ENCODE measurements at places on chromosomes 2 and 18. TPM values are rescaled to one million over a fixed set of nuclear protein-coding genes. Genes with fewer than 3 reads are reported as not detected.

FHOD3 gene
- not detected for total RNA-seq

GRCh38 chr18:56052202-56052601, 464.2 kb upstream of the TCF4 start:
- H3K36me3 ChIP-seq, result no peaks in the 10 kb centered on the region
- H3K27me3 ChIP-seq, result no peaks in the 10 kb centered on the region
- no peak overlapping the region for H3K4me3 ChIP-seq
- no peaks in the 10 kb centered on the region for H3K4me1 ChIP-seq

- H3K36me3 ChIP-seq, result no peaks in the 10 kb centered on the region
- DNase-seq, result no peak
- H3K4me1 ChIP-seq, result no peaks in the 10 kb centered on the region
- H3K27ac ChIP-seq, result no peak overlapping the region
Observed at GRCh38 chr2:192412394-192412793, 217.7 kb upstream of the TMEFF2 start.

- DNase-seq, result no peak
- H3K4me1 ChIP-seq, result peaks cover 54% of the 10 kb centered on the region
- peak overlapping the region; percentile 7 for H3K27ac ChIP-seq
- no peaks in the 10 kb centered on the region for H3K27me3 ChIP-seq
Observed at GRCh38 chr2:108611021-108611420, 76.8 kb downstream of the LIMS1 start.
